ENCODE measurements at places on chromosomes 16 and 17.

- DNase-seq: no peak
These were observed 38.2 kb downstream of the WSCD1 start for GRCh38 chr17:6108382-6108781.

GRCh38 chr17:3848229-3848835 is 2.3 kb upstream of the NCBP3 start:
- no peak for DNase-seq

DNA sequence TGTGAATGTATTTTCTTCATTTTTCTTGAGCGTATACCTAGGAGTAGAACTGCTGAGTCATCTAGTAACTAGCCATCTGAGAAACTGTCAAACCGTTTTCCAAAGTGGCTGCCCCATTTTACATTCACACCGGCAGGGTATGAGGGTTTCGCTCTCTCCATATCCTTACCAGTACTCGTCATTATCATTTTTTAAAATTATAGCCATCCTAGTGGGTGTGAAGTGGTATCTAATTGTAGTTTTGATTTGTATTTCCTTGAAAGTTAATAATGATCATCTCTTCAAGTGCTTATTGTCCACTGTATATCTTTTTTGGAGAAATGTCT is 6.0 kb downstream of the RNF157 start:
- no peak for DNase-seq

- DNase-seq: no peak
These were observed 80.8 kb upstream of the TRAP1 start for GRCh38 chr16:3797904-3798811.

GRCh38 chr16:66534376-66534799 is 15.5 kb downstream of the TK2 start:
- no peak for DNase-seq

DNA sequence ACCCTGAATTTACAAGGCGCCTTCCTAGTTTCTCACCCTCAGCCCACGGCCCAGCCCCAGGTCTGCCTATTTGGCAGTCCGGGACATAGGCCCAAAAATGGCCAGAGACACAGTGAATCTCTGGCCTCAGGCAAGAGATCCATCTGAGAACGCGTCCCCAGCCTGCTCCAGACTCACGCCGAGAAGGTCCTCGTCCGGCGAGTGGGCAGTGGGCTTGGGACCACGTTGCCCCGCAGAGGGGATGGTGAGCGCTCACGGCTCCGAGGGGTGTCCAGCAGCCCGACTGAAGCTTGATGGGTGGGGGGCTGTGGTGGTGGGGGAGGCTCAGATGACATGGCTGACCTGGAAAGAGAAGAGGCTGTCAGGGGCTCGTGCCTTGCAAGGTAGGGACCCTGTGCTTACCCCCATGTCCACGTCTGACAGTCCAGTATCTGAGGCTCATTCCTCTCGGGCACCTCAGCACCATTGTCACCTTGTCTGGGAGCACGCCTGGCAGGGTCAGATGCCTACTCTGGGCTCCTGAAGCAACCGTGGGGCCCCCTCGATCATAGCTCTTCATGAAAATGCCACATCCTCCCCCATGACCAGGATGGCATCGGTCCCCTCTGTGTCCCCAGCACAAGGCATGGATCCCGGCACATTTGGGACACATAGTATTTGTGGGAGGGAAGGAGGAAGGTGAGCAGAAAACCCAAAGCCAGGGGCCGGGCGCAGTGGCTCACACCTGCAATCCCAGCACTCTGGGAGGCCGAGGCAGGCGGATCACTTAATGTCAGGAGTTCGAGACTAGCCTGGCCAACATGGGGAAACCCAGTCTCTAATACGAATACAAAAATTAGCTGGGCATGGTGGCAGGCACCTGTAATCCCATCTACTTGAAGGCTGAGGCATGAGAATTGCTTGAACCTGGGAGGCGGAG is 9.6 kb downstream of the CARHSP1 start:
- DNase-seq: no peak

- DNase-seq: no peak
These were observed 83.0 kb downstream of the OR1D5 start for GRCh38 chr17:2980211-2980903.

Data from CD4-positive, alpha-beta memory T cell (primary cell).